Iris pigment epithelial cell (primary cell): ENCODE measurements at places on chromosomes 4 and X.

DNA sequence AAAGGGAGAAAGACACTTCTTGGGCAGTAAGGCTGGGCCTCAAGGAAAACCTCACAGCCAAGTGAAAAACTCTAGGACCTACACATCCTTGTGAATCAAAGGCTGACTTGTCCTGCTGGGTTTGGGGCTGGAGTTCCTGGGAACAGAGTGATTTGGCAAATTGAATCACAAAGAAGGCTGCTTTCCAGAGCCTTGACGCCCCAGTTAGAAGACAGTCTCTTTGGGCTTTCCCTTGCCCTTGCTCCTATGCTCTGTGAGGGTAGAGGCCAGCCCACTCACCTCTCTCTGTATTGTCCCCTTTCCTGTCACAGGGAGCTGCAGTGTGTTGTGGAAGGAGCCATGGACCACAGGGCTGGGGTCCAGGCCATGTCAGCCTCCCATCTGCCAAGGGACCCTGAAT is 9.6 kb downstream of the AMER1 start:
- DNase-seq: no peak

GRCh38 chrX:29107231-29107630 is 520.0 kb downstream of the IL1RAPL1 start:
- no peak for DNase-seq

DNA sequence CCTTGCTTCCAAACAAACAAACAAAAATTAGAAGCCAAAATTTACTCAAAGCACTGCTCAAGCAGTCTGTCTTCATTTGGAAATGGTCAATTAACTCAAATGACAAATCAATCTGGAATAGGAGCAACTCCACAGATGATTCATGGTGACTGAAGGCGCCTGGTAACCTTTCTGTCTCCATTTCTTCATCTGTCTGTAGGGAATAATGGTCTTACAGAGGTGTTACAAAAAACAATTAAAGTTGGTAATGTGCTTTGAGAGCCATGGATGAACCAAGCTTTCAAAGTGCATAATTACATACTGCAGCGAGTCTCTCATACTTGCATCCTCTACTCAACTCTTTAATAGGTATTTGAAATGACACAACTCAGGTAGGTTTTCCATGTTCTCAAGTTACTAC is 38.3 kb upstream of the STAG2 start:
- no peak for DNase-seq

- DNase-seq: peak; percentile 69
Measured at GRCh38 chr4:184265546-184266351, 48.1 kb upstream of the ENPP6 start.

- DNase-seq: no peak
Measured at GRCh38 chrX:37860721-37861120, 13.3 kb upstream of the DYNLT3 start.

DNA sequence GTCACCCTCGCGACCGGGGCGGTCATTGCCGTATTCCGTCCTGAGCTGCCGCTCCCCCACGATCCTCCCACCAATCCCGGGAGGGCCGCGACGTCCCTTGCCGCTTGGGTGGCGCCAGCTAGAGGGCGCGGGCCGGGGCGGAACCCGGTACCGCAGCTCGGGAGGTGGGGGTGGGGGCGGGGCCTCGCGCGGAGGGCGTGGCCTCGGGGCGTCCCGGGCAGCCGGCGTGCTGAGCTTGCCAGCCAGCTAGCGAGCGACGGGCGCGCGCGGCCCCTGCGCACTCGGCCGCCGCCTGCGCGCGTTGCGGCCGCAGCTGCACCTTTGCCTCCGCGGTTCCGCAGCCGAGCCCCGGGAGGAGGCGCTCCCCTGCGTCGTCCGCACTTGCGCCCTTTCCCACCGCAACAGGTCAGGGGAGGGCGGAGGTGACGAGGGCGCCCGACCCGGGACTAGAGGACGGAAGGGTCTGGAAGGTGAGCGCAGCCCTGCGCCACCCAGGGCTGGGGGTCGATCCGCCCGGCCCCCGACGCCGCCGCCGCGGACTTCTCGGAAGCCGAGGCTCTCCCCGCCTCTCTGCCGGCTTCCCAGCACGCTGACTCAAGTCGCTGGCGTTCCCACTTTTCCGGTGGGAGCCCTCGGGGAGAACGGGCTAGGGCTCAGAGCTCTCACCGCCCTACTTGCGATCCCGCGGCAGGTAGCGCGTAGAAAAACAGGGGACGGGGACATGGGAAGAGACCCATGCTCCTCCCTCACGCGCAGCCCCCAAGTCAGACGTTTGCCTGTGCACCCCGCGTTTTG is at the start of gene AFF1:
Gene AFF1 (plus strand): TSS at position 241 of the 795 bp plus-strand sequence. CDS start 13,523 bp downstream, outside the sequence.
- DNase-seq: peak; percentile 88

GRCh38 chr4:142248946-142249345 is 597.2 kb downstream of the INPP4B start:
- DNase-seq: peak; percentile 88

DNA sequence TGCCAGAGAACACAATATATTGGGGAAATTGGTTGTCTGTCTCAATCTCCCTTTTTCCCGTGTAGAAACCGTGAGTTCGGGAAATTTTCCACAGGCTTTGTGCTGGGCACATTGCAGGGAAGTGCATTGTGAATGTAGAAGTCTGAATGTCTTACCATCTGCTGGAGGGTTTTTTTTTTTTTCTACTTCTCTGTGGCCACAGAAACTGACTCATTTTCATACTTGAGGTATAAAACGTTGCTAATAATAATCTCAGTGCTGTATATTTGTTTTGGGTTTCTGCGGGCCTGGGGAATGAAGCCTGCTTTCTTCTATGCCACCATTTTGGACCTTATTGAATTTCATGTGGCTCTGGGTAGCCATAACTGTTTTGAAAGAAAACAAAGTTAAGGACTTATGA is 1001.2 kb downstream of the STIM2 start:
- DNase-seq: peak; percentile 61

DNA sequence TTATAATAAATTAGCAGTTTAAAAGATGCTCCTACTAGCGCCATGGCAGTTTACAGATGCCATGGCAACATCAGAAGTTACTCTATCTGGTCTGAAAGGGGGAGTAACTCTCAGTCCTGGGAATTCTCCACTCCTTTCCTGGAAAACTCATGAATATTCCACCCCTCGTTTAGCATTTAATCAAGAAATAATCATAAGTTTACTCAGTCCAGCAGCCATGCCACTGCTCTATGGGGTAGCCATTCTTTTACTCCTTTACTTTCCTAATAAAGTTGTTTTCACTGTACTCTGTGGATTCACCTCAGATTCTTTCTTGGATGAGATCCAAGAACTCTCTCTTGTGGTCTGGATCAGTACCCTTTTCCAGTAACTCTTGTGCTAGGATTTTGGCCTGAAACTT is 52.3 kb downstream of the GUCY1B1 start:
- DNase-seq: no peak

DNA sequence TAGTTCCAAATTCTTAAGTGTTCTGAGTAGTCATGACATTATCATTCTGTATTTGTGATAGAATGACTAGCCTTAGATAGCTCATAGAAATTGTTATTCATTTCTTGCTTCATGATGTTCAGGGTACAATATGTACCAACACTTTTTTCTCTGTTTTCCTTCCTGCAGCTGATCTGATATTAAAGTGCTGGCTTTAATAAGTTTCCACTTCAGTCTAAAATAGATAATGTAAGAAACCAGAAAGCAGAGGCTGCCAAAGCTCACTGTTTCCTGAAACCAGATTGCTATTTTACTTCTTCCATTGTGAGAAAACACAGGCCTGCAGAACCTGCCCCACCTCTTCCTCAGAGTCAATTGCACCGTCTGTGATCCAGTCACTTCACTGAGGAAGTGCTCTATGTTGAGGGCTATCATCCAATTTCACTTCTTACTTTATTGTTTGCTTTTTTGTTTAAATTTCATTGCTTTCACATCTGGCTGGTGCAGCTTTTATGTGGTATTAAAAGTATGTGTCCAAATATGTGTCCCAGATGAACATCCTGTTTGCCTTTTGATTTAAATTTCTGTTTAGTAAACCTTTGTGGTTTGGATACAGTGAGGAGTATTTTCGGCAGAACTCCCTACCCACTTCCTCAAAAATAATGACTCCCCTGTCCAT is 652.1 kb downstream of the ANKRD50 start:
- DNase-seq: peak; percentile 79

GRCh38 chr4:109359040-109359646 is 56.7 kb upstream of the COL25A1 start:
- no peak for DNase-seq

DNA sequence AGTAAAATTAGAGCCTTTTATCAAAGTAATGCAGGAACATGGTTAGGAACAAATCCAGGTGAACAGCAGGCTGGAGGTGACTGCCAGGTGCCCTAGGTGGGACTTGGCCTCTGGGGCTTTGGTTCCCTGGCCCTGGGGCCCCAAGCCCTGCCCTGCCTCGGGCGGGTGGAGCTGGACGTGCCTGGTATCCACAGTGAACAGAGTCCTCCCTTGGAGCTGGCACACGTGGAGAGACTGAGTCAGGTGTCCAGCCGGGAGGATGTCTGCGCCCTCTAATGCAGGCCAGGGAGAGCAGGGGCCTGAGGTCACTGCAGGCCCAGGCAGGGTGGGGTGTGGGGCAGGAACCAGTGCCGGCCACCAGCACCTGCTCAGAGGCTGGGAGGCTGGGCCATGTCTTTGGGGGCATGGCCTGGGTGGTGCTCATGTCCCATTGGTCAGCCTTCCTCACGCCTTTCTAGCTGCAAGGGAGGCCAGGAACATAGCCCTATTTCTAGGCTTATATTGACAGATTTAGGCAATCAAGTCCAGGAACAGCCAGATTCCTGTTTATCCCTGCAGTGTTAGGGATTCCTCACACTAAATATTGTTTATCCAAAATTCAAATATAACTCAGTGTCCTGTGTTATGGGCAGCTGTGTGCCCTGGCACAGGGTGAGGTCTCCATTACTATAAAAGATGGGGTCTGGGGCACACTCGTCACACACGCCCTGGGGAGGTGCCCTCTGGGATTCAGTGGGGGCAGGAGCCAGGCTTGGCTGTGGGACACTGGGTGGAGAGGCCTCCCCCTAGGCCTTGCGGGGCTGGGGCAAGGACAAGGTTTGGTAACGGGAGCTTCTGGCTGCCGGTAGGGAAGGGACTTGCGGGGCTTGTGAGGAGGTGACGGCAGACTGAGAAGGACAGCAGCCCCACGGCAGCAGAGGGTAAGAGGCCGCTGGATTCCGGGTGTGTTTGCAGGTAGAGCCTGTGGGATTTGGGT is 14.3 kb upstream of the NAT8L start:
- DNase-seq: no peak

DNA sequence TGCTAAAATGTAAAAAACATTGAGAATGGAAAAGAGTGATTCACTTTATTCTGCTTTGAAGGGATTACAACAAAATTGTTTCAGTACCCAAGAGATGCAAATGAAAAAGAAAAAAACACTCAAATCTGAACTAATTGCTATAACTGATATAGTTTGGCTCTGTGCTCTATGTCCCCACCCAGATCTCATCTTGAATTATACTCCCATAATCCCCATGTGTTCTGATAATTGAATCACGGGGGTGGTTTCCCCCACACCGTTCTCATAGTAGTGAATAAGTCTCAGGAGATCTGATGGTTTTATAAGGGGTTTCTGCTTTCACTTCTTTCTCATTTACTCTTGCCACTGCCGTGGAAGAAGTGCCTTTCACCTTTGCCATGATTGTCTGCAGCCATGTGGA is 213.6 kb upstream of the GALNTL6 start:
- DNase-seq: no peak

DNA sequence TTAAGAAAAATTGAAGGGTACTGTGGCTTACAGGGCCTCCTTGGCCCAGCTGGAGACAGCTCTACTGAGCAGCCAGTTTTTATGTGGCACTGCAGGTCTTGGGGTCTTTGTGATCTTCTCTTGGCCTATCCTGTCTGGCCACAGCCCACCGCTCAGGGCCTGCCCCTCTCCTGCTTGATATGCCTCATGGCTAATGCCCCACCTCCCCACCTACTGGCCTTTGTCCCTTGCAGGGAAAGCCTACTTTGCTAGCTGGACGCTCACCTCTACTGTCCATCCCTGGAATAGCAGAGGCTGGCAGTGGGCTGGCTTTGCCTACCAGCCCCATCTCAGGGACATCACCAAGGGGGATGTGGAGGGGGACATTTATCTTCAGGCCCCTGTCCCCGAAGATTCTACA is 134.1 kb downstream of the PJA1 start:
- no peak for DNase-seq
